ENCODE measurements at places on chromosomes 2 and 18. TPM values are rescaled to one million over a fixed set of nuclear protein-coding genes. Genes with fewer than 3 reads are reported as not detected.

Gene FKBP7
- 10.8 TPM for total RNA-seq

- peaks cover 27% of the 10 kb centered on the region for H3K4me1 ChIP-seq
- DNase-seq, result peak; percentile 84
- H3K36me3 ChIP-seq, result no peaks in the 10 kb centered on the region
- H3K27ac ChIP-seq, result peak overlapping the region; percentile 61
- no peaks in the 10 kb centered on the region for H3K27me3 ChIP-seq
These were observed 34.5 kb downstream of the EMILIN2 start for GRCh38 chr18:2881088-2881839.

Gene VWC2L
- not detected for total RNA-seq

Gene KCNIP3
- total RNA-seq, result 5.9 TPM

- H3K4me3 ChIP-seq, result no peak overlapping the region
- no peaks in the 10 kb centered on the region for H3K27me3 ChIP-seq
- no peak overlapping the region for H3K27ac ChIP-seq
- no peaks in the 10 kb centered on the region for H3K4me1 ChIP-seq
- DNase-seq, result no peak
These were observed 68.6 kb downstream of the ZBTB7C start for GRCh38 chr18:48340560-48340959.

Gene B3GNT7
- total RNA-seq, result 4.0 TPM

GRCh38 chr2:16614314-16614860 lies 51.2 kb downstream of the CYRIA start:
- no peak overlapping the region for H3K4me3 ChIP-seq
- no peaks in the 10 kb centered on the region for H3K36me3 ChIP-seq
- H3K27ac ChIP-seq, result peak overlapping the region; percentile 6

Gene NGEF
- total RNA-seq, result 1.4 TPM

Gene CXCR2
- total RNA-seq, result 0.35 TPM

Gene SRD5A2
- not detected for total RNA-seq

- no peaks in the 10 kb centered on the region for H3K27me3 ChIP-seq
- H3K27ac ChIP-seq, result no peak overlapping the region
- no peaks in the 10 kb centered on the region for H3K36me3 ChIP-seq
- no peak overlapping the region for H3K4me3 ChIP-seq
- H3K4me1 ChIP-seq, result no peaks in the 10 kb centered on the region
These were observed 594.5 kb upstream of the CHAC2 start for GRCh38 chr2:53173091-53173490.

GRCh38 chr2:25462021-25462420 lies 120.3 kb upstream of the DNMT3A start:
- no peak overlapping the region for H3K27ac ChIP-seq
- no peaks in the 10 kb centered on the region for H3K36me3 ChIP-seq
- H3K4me3 ChIP-seq, result no peak overlapping the region
- no peaks in the 10 kb centered on the region for H3K4me1 ChIP-seq

Gene SKOR2
- total RNA-seq, result not detected

- DNase-seq, result no peak
- peaks cover 9% of the 10 kb centered on the region for H3K4me1 ChIP-seq
- H3K27ac ChIP-seq, result no peak overlapping the region
- no peaks in the 10 kb centered on the region for H3K27me3 ChIP-seq
- no peaks in the 10 kb centered on the region for H3K36me3 ChIP-seq
These were observed 16.5 kb downstream of the DYNC1I2 start for GRCh38 chr2:171703574-171704347.

Gene ARL4C
- 3.4 TPM for total RNA-seq

Gene SLC5A6
- 14.7 TPM for total RNA-seq

GRCh38 chr2:108593547-108594098 lies 59.4 kb downstream of the LIMS1 start:
- no peak overlapping the region for H3K4me3 ChIP-seq
- H3K4me1 ChIP-seq, result no peaks in the 10 kb centered on the region
- no peaks in the 10 kb centered on the region for H3K27me3 ChIP-seq

DNA sequence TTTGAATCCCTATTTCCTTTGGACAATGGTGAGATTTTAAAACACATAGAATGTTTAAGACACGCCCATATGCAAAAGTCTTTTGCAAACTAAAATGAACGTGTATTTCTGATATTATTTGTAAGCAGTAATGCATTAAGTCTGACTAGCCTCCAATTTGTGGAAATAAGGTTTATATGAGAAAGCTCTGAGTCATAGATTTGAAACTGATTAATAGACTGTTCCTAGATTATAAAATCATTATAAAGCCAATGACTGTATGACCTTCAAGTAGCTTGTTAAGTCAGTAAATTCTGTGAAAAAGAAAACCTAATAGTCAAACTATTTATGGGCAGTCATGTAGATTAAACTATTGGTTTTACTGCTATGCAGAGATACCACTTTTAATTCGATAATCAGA lies 12.8 kb upstream of the EFEMP1 start:
- DNase-seq, result no peak
- no peaks in the 10 kb centered on the region for H3K27me3 ChIP-seq
- no peak overlapping the region for H3K4me3 ChIP-seq
- no peak overlapping the region for H3K27ac ChIP-seq
- H3K36me3 ChIP-seq, result no peaks in the 10 kb centered on the region
- no peaks in the 10 kb centered on the region for H3K4me1 ChIP-seq

GRCh38 chr2:39706312-39706711 lies 40.6 kb downstream of the TMEM178A start:
- no peaks in the 10 kb centered on the region for H3K36me3 ChIP-seq
- H3K4me3 ChIP-seq, result no peak overlapping the region
- no peaks in the 10 kb centered on the region for H3K27me3 ChIP-seq

Gene LCT
- total RNA-seq, result not detected

GRCh38 chr18:71168557-71169145 lies 879.8 kb downstream of the SOCS6 start:
- no peaks in the 10 kb centered on the region for H3K27me3 ChIP-seq
- DNase-seq, result no peak
- H3K4me3 ChIP-seq, result no peak overlapping the region

DNA sequence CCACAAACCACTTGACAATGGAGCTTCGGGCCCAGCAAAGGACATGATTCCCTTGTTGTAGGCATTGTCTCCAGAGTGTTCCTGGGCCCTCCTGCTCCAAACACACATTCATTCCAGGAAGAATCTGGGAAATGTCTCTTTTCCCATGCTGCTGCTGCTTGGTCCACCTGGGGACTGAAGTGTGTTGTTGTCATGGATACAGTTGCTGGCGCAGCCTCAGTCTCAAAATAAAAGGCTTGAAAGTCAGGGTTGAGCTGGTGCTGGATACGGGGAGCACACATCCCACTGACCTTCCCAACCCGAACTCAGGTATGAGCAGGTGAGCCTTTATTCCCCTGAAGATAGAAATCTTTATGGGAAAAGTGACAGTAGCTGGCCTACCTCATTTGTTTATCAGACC lies 30.6 kb upstream of the SPP2 start:
- no peak overlapping the region for H3K27ac ChIP-seq
- no peaks in the 10 kb centered on the region for H3K36me3 ChIP-seq
- no peaks in the 10 kb centered on the region for H3K4me1 ChIP-seq
- no peak for DNase-seq
- H3K4me3 ChIP-seq, result no peak overlapping the region

GRCh38 chr2:126717928-126718327 lies 62.0 kb downstream of the GYPC start:
- H3K27ac ChIP-seq, result no peak overlapping the region
- no peak overlapping the region for H3K4me3 ChIP-seq
- H3K36me3 ChIP-seq, result no peaks in the 10 kb centered on the region
- DNase-seq, result peak; percentile 16

Gene DCDC2C
- total RNA-seq, result not detected

Gene LDAH
- 3.5 TPM for total RNA-seq

Measured in right atrium auricular region (tissue), 2 donors.